NCI-H1105 treated with DMSO at 0.1 percent for 48 hours (cell line): ENCODE measurements at places on chromosomes 16 and 17.

- peak; percentile 22 for DNase-seq
Measured at GRCh38 chr17:68248199-68248825, 469 bp downstream of the AMZ2 start.

DNA sequence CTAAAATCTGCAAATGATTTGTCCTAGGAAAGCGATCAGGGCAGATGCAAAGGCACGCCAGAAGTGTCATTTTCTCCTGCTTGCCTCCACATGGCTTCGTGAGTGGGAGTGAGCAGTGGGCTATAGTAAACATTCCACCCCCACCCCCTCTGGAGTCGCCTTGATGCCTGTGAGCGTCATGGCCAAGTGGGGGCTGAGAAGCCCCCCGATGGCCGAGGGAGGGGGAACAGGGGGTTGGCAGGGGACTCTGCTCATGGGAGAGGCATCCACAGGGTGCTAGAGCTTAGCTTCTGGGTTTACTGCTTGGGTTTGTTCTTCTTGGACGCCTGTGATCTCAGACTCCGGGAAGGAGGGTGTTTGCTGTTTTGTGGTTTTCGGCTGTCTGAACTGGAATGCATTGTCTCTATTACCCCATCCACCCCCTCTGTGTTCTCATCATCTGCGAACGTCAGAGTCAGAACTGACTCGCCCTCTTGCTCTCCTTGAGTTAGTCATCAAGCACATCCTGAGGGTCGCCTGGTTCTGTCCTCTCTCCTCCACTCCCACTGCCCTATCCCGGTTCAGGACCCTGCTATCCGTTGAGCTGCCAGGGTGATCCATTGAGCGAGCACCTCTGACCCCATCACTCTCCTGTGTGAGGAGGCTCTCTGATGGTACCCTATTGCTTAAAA is 15.4 kb downstream of the TNS4 start:
- DNase-seq = no peak

DNA sequence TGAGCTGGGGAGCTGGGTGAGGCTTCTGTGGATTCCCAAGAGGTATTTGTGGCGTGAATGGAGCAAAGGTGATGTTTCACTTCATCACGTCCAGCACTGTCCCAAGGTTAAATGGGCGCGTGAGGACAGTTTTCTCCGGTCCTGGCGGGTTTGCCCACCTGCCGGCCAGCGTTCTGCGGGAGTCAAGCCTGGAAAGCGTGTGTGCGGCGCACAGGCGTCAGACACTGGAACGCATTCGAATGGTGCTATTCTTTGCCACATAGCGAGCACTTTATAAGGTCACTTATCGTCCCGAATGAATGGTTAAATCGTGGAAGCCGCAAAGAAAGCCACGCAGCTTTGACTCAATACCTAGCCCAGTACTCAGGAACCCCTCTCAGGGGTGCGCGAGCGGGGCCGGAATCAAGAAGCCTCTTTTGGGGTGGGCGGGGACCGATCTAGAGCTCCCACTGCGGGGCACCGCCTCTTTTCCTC is 446 bp upstream of the PSMD11 start:
- DNase-seq = no peak

- DNase-seq = no peak
Measured at GRCh38 chr17:8875957-8876356, 8.5 kb upstream of the PIK3R6 start.

GRCh38 chr17:46977348-46977747 is 1.7 kb downstream of the RPRML start:
- peak; percentile 11 for DNase-seq

- DNase-seq = no peak
Measured at GRCh38 chr17:7580604-7581575, 1.5 kb downstream of the CD68 start.

- DNase-seq = no peak
Measured at GRCh38 chr16:81401035-81401950, 43.3 kb upstream of the CMIP start.

DNA sequence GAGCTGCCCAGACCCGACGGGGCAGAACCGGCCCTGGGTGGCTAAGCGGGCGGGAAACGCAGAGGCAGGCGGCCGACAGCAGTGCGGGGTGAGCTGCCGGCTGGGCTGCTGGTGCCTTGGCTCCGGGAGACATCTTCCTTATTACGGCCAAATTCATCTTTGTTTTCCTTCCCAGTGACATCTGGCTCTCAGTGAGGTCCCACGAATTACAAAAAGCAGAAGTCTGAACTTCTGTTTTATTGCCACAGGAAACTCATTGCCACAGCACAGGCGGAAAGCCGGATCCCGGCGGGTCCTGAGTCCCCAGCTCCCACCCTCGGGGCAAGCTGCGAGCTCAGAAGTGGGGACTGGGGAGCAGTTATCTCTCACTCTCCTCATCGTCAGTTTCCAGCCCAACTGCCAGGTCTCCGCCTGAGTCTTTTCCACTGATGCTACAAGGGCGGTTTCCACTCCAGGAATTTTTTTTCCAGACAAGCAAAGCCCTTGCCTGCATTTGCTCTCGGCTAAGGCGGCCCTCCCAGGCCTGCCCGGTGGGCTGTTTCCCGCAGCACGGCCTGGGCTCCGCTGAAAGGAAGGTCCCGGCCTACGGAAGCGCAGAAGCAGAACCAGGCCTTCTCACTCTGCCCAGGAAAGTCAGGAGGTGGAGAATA is 40.3 kb downstream of the CBFA2T3 start:
- DNase-seq = no peak

DNA sequence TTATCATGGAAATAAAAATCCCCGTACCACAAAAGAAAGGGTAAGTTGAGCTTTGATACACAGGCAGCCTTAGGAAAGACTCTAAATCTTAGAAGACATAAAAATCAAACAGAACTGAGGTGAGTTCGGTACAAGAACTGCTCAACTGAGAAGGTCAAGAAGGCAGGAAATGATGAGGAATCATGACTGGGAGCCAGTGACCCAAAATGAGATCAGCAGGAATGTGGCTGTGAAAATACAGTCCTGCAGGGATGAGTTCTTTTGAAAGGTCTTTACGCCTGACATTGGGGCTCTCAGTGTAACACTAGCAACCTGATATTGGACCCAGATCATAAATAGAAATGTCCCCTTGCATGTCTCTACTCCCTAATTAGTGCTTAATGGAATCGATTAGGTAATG is 56.3 kb upstream of the CDH11 start:
- DNase-seq = no peak

GRCh38 chr17:4893721-4894560 is 5.4 kb upstream of the C17orf107 start:
- DNase-seq = no peak

DNA sequence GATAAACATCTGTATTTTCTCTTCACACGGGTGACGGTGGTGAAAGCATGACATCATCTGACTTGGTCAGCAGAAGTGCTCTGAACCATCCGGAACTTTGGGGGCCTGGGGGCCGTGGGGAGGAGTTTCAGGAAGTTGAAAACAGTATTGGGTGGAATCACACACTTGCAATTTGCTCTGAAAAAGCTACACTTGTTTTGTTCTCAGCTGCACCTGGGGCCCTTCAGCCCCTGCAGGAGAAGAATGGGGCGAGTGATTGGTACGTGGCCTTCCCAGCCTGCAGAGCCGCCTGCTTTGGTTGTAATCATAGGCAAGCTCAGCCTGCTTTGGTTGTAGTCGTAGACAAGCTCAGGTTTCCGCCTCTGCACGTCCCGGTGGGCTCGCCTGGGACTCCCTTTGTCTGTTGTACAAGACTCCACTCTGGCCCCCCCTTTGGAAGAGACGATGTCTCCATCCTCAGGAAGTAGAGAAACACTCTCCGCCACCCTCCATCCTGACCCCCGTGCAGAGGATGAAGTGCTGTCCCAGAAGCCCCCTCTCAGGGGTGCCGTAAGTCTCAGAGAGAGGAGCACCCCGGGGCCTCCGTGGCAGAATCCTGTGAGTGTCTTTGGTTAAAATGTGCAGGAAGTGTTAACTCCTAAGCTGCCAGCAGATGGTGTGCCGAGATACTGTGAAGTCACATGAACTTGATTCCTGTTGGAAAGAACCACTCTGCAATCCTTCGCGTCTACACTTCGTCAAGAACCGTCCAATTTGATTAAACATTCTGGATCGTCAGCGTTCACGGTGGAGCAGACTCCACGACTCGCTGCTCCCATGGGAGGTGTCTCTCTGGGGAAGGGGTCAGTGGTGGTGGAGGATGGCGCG is 5.4 kb downstream of the BANP start:
- DNase-seq = no peak

DNA sequence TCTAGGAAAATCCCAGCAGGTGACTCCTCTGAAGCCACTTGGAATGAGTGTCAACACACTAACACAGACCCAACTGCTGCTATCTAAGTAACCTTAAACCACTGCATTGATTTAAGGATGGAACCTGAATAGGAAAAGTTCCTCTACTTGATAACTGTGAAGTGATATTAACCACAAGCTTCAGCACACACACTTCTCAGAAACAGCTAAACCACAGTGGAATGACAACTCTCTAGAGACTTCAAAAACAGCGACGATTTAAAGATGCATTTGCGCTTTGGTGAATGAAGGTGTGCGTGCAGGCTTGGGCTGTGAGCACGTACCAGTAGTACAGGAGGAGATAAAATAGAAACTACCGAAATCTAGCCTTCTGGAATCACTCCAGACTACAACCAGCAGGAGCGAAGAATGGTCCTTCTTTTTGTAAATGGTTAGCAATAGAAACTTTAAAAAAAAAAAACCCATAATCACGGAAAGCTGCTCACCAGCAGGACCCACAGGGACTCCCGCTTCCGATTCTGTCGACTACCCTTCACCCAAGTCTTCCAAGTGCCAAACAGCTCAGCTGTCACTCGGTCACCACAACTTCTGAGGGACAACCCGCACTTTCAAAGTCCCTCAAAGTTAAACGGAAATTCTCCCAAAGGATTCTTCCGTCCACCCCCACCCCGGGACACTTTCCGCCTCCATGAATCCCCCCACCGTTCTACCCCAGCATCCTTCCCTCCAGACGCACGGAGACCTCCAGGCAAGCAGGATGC is 137.7 kb upstream of the CORO6 start:
- no peak for DNase-seq

GRCh38 chr16:49622084-49622390 is 233.9 kb downstream of the ZNF423 start:
- DNase-seq = no peak

DNA sequence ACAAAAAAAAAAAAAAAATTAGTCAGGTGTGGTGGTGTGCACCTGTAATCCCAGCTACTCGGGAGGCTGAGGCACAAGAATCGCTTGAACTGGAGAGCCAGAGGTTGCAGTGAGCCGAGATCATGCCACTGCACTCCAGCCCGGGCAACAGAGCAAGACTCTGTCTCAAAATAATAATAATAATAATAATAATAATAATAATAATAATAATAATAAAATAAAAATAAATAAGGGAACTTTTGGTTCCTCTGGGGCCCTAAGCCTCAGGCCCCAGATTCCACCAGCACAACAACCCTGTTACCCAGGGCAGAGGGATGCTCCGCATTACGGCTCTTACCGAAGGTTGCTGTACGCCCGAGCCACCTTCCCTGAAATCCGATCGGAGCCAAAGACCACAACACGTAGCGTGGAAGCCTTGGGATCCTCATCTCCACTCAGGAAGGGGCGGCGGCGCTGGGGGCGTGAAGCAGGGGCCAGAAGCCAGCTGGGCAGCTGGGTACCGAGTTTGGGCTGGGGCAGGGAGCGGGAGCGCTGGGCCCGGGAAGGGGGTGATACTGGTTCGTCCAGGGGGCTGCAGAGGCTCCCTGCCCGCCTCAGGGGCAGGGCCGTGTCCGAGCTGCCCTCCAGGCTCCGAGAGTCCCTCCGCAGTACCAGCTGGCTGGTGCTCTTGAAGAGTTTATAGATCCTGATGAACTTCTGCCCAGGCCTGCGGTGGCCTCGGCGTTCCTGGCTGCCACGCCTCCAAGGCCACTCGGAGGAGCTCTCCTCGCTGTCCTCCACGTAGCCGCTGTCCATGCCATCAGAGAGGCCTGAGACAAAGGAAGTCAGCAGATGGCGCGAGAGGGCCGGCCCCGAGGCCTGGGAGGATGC is 20.6 kb upstream of the PIK3R6 start:
- DNase-seq = no peak

DNA sequence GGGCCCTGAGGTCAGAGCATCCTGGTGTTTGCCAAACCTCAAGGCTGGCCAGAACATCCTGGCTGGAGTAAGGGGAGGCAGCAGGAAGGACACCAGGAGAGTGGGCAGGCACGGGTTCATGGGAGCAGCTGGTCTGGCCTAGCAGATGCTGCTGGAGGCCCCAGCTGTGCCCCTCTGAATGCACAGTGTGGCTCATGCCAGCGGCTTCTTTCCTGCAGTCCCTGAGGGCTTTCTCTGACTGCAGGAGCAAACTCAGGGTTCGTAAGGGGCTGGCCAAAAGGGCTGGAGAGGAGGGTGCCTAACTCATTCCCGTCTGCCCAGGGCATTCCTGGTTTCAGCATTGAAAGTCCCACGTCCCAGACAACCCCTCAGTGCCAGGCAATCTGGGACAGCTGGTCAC is 78.7 kb downstream of the ZDHHC7 start:
- DNase-seq = no peak
